GM19239 (cell line): ENCODE measurements at places on chromosomes 5 and 9.

GRCh38 chr9:73183428-73183827, 31.8 kb downstream of the ANXA1 start:
- DNase-seq = no peak

- DNase-seq = no peak
These were observed 88.2 kb downstream of the PRRT1B start for GRCh38 chr9:131633491-131634031.

GRCh38 chr5:6302684-6303083, 75.7 kb downstream of the MED10 start:
- DNase-seq = no peak

- DNase-seq = no peak
These were observed 102.8 kb downstream of the RXRA start for GRCh38 chr9:134429007-134429406.

DNA sequence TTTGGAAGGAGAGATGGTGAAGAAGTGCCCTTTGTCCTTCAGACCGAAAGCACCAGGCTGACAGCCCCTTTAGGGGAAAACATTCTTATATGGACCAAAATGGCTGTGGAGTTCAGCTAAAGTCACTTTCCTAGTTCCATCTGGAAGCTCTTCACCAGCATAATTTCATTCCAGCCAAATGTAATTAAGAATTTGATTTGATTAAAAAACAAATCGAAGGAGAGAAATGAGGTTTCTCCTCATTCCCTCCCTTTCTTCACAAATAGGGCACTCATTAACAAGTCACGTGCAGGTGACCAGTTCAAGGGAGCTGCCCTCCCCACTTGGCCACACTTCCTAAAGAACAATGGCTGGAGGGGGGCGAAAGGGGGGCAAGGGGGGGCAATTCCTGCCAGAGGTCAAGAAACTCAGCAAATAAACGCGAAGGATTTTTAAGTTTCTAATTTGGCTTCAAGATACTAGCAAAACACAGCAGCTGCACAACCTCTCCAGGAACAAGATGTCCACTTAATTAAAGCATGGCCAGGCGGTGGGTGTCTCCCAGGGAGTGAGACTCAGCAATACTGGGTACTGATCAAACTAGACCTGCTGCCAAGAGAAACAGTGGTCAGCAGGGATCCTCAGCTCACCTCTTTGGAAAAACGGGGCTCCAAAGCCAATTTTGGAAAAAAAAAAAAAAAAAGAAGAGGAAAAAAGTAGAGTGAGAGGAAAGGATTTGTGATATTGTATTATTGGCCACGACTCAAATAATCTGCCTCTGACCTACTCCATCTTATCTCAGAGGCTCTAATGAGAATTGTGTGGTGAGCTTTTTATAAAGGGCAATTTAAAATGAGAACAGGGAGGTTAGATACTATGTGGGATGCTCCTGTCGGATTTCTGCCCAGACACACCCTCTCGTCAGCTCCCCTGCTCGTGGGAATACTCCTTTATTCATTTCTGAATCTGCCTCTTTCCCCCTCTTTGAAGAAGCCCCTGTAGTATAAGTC, 254.3 kb downstream of the ZSWIM6 start:
- DNase-seq = no peak

GRCh38 chr5:129904102-129904666, at the start of gene CHSY3:
CHSY3 (plus strand) TSS chr5:129904465.
- DNase-seq = no peak

GRCh38 chr5:154031937-154032489, 6.7 kb downstream of the FAM114A2 start:
- no peak for DNase-seq

DNA sequence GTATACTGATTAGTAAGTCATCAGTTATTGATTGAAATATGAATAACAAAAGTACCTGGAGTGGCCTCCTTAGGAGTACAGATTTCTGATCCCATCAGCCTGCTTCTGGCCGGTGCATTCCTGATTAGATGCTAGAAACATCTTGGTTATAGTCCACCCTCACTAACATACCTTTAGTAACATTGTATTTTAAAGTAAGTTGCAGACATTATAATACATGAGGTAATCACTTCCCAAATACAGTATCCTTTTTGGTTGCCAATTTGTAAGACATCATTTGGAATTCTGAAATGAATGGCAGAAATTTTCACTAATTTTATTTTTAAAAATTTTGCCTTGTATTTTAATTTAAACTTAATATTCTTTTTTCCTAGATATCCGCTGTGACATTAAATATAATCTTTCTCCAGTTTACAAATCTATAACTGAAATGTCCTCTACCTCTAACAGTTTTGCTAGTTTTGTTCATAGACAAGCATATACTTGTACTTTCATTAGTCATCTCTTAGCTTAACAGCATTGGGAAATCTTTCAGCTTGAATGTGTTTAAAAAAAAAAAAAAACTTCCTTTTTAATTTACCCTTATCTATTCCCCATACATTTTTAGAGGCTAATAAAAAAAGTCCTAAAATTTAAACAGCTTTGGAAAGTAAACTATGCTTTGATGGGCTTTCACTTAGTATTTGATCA, 178.9 kb downstream of the XRCC4 start:
- DNase-seq = no peak

GRCh38 chr5:72065751-72066255, 41.5 kb upstream of the MAP1B start:
- no peak for DNase-seq

DNA sequence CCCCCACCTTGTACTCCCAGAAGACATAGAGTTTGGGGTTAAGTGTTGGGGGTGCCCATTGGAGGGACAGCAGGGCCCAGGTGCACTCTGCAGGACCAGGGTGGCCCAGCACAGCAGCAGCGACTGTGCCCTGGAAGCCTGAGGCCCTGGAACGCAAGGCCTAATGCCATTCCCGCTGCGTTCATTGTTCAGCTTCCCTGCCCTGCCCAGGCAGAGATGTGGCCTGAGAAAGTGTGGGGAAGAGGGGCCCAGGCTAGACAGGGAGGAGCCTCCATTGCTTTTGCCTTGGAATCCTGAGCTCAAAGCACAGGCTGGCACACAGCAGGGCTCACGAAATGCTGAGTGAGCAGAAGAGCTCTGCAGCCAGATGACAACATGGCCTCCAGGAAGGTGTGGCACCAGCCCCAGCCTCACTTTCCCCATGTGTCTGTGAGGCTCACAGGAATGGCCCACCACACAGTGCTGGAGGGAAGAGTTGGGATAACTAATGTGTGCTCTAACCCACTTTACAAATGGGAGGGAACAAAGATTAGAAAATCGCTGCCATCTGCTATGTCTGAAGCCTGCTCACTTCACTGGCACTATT, 19.4 kb downstream of the S1PR3 start:
- no peak for DNase-seq

- DNase-seq = peak; percentile 36
These were observed 13.3 kb downstream of the SLC25A46 start for GRCh38 chr5:110751902-110752762.

DNA sequence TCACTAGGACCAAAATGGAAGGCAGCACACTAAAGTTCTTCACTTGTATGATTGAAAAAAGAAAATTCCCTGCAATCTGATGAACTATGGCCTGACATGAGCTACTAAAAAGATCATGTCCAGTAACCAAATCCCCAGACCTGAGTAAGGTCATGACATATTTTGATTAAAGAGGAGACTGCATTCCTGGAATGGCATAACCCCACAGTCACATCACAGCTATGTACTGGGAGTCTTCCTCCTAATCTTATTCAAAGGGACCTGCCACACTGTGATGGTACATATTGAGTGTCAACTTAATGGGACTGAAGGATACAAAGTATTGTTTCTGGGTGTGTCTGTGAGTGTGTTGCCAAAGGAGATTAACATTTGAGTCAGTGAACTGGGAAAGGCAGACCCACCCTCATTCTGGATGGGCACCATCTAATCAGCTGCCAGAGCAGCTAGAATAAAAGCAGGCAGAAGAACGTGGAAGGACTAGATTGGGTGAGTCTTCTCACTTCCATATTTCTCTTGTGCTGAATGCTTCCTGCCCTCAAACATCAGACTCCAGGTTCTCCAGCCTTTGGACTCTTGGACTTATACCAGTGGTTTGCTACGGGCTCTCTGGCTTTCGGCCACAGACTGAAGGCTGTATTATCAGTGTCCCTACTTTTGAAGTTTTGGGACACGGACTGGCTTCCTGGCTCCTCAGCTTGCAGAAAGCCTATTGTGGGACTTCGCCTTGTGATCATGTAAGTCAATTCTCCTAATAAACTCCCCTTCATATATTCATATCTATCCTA, 345.0 kb downstream of the TMEM38B start:
- no peak for DNase-seq
